ENCODE measurements at places on chromosomes 6 and 20. TPM values are rescaled to one million over a fixed set of nuclear protein-coding genes. Genes with fewer than 3 reads are reported as not detected.

STK35 gene
- 21.1 TPM for total RNA-seq

KCNK5 gene
- 1.3 TPM for total RNA-seq

ACTR5 gene
- total RNA-seq, result 6.5 TPM

ME1 gene
- total RNA-seq, result 36.3 TPM

SIRPG gene
- total RNA-seq, result not detected

PTCRA gene
- total RNA-seq, result not detected

HTR1E gene
- not detected for total RNA-seq

SSTR4 gene
- not detected for total RNA-seq

E2F3 gene
- 10.7 TPM for total RNA-seq

C6orf58 gene
- not detected for total RNA-seq

RALGAPB gene
- 42.3 TPM for total RNA-seq

TCP11 gene
- total RNA-seq, result not detected
